ENCODE measurements at places on chromosomes 16 and 17.

GRCh38 chr17:4125552-4125951 lies 17.3 kb downstream of the ZZEF1 start:
- no peak for DNase-seq

DNA sequence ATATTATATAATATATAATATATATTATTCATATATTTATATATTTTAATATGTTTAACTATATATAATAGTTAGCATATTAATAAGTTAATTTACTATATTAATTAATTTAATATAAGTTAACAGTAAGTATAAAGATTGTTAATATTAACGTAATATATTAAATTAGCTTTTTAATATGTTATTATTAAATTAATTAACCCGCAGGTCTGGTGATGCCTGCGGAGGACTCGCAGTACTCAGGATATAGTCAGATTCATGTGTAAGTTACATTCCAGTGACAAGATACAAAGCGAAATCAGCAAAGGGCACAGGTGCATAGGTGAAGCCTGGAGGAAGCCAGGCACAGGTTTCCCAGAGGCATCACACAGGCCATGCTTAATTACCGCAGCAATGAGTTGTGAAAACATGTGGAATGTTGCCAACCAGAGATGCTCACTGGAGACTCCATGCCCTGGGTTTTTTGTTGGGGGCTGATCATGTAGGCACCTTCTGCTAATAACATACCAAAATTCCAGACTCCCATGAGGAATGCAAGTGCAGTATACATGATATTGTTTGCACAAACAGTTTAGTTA lies 130.4 kb upstream of the MPHOSPH6 start:
- no peak for DNase-seq

- DNase-seq: no peak
Measured at GRCh38 chr16:14175086-14175485, 104.0 kb downstream of the MRTFB start.

DNA sequence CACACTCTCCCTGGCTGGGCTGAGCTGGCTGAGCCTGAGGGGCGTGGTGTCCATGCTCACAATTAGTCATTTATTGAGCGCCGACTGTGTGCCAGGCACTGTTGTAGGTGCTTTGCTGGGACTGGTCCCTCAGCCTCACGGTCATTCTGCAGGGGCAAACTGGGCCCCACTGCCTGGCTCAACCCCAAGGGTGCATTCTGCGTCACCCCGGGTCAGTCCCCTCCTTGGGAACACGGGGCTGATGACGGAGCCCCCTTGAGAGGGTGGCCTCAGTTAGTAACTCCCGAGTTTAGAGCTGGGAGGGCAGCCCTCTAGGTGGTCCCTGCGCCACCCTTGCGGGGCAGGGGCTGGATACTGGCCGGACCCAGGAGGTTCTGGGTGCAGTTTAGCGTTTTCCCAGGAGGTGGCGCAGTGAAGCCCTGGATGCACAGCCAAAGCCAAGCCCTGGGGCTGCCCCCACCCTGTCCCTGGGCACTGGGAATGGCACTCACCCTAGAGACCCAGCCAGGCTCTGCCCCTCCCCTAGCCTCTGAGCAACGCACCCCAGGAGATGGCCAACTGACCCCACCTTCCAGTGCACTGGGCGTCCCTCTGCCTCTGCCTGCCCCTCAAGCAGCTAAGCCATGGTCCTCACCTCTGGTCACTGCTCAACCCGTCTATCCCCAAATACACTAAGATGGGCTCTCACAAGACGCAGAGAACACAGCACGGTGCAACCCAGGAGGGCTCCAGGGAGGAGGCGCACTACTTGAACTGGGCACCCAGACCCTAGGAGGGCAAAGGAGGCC lies 243.2 kb upstream of the GSE1 start:
- DNase-seq: no peak

GRCh38 chr16:81478876-81479511 lies 34.4 kb downstream of the CMIP start:
- DNase-seq: no peak

GRCh38 chr17:40323391-40324381 lies 14.7 kb downstream of the RARA start:
- peak; percentile 70 for DNase-seq

DNA sequence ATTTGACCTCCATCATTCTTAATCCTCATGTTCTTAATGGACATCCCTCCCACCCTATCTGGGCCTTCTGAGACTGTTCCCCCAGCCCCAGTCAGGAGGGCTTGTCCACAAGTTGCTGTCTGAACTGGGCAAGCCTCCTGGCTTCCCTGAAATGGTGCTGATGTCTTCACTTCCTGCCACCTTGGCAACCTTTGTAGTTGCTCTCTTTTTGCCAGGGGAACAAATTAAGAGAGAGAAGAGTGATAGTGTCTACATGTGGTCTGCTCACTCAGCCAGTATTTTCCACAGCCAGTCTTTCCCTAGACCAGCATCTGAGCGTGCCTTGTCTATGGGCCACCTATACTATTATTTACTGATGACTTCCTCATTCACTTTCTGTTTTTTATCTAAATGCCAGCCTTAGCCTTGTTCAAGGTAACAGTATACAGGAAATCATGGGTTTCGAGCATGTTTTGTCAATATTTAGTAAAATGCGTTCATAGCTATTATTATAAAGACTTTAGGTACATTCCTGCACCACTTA lies 710.1 kb downstream of the MAF start:
- DNase-seq: no peak

GRCh38 chr16:64841071-64841470 lies 280.8 kb downstream of the CDH11 start:
- no peak for DNase-seq

- DNase-seq: no peak
Measured at GRCh38 chr17:45361451-45361850, 44.6 kb upstream of the MAP3K14 start.

DNA sequence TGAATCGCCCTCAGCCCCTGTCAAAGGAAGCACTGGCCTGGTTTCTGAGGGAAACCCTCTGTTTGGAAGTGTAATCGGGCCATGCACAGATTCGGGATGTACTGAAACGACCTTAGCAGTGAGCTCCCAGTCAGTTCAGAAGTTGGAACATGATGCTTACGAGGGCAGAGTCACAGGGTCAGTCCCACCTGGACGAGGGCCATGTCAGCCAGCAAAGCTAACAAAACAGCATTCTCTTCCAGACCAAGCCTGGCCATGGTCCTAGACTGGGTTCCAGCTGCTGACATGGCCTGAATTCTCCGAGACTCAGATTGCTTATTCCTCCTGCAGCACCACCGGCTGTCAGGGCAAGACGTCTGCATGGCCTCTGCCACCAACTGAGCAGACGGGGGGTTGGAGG lies 192.2 kb upstream of the WSCD1 start:
- DNase-seq: no peak

DNA sequence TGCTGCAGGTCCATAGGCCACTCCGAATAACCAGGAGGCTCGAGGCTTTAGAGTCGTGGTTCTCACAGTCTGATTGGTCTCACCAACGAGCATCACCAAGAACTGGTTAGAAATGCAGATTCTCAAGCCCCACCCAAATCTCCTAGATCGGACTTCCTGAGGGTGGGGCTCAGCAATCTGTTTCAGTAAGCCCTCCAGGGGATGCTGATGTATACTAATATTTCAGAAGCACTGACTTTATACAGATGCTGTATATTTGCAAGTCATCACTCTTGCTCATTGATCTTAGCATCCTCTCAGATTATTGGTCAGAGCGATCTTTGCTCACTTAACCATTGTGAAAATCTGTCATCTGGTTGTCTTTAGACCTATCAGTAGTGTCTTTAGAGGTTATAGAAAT lies 4.4 kb upstream of the VAC14 start:
- no peak for DNase-seq

DNA sequence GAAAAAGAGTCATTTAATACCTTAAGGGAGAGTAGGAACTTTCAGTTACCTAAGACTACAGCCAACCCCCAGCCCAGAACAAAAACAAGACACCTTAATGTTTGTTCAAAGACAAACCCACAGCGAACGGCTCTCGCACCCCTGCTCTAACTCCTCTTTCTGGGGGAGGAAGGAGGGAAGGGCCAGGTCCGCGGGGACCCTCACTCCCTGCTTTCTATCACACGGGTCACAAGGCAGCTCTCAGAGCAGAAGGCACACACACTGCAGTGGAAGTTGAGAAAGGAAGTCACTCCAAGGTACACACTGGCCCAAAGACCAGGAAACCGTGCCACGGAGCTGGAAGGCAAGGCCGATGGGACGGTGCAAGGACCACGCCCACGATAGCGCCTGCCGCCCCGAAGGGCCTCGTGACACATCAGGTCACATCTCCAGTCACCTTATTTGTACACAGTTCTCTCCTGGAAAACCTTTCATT lies 10.0 kb downstream of the LITAFD start:
- no peak for DNase-seq

- no peak for DNase-seq
Measured at GRCh38 chr17:41486809-41487530, 2.7 kb downstream of the KRT36 start.

DNA sequence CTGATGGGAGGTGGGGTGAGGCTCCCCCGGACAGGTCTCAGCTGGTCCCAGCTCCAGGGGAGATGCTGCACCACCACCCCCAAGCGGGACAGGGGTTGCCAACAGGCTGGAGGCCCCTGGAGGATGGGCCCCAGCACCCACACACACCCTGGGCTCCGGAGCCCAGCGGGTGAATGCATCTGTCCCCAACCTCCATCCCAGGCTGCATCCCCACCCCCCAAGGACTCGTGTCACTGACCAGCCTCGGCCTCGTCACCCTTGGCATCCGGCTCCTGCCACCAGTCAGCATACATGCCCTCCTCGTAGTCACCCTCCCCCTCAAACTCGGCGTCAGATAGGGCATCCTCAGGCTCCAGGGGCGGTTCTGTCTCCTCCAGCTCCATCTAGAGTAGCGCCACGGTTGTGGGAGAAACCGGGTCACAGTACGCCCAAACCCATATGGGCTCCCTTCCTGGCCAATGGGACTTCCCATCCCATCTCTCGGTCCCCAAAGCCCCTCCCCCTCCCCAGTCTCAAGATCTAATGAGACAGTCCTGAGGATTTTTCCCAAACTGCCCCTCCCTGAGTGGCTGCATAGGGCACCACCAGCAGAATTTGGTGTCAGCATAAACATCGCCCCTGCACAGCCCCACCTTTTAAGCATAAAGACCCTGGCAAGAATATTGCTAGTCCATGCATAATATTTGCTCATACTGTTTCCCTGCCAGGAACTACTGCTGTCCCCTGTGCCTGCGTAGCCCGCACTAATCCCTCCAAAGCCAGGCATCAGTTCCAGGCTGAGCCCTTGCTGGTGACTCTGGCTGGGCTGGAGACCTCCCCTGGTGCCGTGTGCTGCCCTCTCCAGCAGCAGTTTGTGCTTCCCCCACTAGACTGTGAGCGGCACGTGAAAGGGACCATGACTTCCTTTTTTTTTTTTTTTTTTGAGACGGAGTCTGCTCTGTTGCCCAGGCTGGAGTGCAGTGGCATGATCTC lies 8.4 kb downstream of the P3H4 start:
- DNase-seq: no peak

GRCh38 chr17:5225668-5226457 lies 8.8 kb downstream of the SCIMP start:
- DNase-seq: no peak

GRCh38 chr17:32558997-32559650 lies 72.3 kb downstream of the CDK5R1 start:
- DNase-seq: no peak

DNA sequence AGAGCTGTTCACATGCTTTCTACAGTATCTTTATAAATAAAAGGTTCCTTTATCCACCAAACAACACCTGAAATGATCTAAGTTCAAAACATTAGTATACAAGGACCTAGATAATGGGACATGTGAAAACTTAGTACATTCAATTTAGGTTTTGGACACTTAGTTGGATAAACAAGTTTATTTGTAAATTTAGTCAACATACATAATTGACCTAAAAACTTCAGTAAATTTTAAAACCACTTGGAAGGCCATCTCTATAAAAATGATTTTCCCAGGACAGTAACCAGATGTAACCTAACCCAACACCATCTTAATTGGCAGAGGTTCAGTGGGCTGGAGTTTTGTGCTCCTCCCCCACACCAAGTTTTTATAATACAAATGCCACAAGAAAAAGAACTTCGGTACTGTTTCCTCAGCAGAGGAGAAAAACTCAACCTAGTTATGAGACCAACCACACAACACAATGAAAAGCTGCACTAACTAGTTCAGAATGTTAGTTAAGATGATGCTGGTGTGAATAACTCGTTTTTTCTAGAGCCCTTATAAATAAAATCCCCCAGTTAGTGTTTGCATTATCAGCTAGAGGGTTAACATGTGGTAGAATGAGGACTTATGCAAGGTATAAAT lies 7.2 kb upstream of the UNK start:
- no peak for DNase-seq

DNA sequence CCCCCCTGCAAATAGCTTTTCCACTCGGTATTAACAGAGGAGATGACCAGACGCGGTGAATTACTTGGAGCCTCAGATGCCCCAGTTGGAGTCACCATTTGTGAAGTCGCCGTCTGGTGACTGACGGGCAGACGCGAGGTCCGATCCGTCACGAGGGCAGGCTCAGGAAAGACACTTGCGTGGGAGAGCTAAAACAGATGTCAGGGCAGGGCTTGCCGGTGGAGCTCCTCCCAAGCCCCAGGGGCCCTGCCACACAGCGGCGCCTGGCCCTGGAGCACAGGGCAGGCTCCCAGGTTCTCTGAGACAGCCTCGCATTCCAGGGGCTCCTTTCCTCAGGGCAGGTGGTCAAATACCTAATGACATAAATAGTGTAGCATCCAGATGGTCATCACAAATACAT lies 348.3 kb downstream of the C16orf95 start:
- DNase-seq: no peak

DNA sequence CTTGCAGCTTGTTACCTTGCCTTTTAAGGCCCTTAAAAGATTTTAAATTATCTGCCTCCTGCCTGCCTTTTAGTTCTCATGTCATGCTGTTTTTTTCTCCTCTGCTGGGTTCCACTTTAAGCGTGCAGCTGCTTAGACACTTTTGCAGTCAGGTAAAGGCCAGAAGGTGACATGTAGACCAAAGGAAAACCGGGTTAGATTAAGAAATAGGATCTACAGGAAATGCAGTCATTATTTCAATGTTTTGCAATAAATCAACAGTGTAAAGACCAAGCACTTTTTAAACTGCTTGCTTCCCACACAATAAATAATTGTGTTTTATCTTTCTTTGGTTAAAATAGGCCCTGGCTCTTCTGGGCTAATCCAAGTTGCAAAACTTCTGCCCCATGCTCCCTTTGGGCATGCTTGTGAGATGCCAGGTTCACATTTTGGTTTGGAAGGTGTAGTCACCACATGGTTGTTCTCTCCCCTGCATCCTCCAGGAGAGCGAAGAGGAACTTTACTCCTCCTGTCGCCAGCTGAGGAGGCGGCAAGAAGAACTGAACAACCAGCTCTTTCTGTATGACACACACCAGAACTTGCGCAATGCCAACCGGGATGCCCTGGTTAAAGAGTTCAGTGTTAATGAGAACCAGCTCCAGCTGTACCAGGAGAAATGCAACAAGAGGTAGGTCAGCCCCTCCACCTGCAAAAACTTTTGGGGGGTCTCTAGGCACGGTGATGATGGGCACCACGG lies 54.9 kb downstream of the SDR42E1 start:
- no peak for DNase-seq

GRCh38 chr17:45251931-45252330 lies 10.0 kb downstream of the SPATA32 start:
- DNase-seq: no peak

Measured in stimulated activated CD8-positive, alpha-beta memory T cell treated with anti-CD3 and anti-CD28 coated beads, Interleukin-12 subunit alpha, Interleukin-12 subunit beta, amount 100 ng/mL, for 4 hours (primary cell).